GM12892 (cell line): ENCODE measurements at places on chromosomes 3 and 15.

- no peak for DNase-seq
Measured at GRCh38 chr3:78273326-78273725, 1233.4 kb downstream of the ROBO2 start.

- no peak for DNase-seq
Measured at GRCh38 chr3:192371870-192372400, 355.4 kb downstream of the FGF12 start.

- no peak for DNase-seq
Measured at GRCh38 chr3:195028877-195029606, 241.9 kb downstream of the XXYLT1 start.

- no peak for DNase-seq
Measured at GRCh38 chr3:69066121-69066520, 14.0 kb upstream of the TMF1 start.

GRCh38 chr3:67381667-67382272, 272.6 kb downstream of the SUCLG2 start:
- no peak for DNase-seq

GRCh38 chr15:64521726-64522164, 61.4 kb downstream of the ZNF609 start:
- no peak for DNase-seq

DNA sequence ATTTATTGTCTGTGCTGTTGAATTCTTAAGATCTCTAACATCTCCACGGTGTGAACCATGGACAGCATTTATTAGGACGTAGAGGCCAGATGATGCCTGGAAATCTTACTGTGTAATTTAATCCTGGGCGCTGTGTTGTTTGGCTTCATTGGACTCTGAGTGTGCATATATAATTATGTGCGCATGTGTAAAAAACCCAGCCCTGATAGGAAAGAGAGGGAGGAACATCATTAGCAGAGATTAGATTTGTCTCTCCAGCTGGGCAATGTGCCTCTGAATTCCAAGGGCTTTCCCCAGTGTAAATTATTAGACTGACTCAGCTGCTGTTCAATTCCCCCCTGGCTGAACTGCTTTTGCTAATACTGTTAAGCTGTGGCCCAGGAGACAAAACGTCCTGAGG, 39.6 kb downstream of the MAP3K13 start:
- DNase-seq = no peak

DNA sequence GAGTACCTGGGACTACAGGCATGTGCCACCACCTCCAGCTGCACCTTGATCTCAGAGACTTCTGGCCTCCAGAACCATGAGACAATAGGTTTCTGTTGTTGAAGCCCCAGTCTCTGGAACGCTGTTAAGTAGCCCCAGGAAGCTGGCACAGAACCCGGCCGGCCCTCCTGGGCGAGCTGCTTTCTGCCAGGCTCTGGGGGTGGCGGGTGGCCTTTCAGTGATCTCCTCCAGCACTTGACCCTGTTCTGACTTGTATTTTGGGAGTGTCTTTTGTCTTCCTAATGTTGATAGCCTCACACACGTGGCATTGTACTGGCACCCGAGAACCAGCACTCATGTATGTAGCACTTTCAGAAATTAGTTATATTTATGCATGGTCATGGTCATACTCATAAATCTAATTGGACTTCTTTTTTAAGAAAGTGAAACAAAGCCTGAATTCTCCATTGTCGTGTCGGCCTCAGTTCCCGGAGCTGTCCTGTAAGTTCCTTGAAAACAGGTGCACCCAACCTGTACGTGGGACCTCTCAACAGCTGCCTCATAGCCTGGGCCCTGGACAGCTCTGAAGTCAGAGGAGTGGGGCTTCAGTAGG, 74.0 kb downstream of the TFRC start:
- no peak for DNase-seq

GRCh38 chr3:188212308-188212969, 58.5 kb downstream of the LPP start:
- no peak for DNase-seq

GRCh38 chr3:142898346-142899213, 9.7 kb upstream of the PCOLCE2 start:
- no peak for DNase-seq

GRCh38 chr3:185693985-185694653, 108.0 kb downstream of the SENP2 start:
- no peak for DNase-seq

DNA sequence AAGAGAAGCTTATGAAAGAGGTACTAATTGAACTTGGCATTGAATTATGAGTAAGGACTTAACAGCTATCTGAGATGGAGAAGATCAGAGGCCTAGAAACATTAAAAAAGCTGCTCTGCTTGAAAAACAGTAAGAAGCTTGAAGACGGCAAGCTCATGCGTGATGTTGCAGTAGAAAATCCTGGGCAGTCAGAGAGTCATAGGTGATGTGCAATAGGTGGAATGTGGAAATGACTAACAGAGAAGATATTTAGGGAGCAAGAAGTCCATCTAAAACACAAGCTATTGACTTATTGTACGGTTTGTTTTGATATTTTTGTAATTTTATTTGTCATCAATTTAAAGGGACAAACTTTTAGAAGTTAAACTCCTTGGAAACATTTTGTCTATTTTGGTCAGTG, 1101.4 kb downstream of the ROBO2 start:
- no peak for DNase-seq

- DNase-seq = no peak
Measured at GRCh38 chr3:188403404-188403803, 249.4 kb downstream of the LPP start.

- no peak for DNase-seq
Measured at GRCh38 chr3:115042351-115042750, 104.7 kb downstream of the ZBTB20 start.

- no peak for DNase-seq
Measured at GRCh38 chr3:195768831-195769303, 42.9 kb downstream of the MUC4 start.

DNA sequence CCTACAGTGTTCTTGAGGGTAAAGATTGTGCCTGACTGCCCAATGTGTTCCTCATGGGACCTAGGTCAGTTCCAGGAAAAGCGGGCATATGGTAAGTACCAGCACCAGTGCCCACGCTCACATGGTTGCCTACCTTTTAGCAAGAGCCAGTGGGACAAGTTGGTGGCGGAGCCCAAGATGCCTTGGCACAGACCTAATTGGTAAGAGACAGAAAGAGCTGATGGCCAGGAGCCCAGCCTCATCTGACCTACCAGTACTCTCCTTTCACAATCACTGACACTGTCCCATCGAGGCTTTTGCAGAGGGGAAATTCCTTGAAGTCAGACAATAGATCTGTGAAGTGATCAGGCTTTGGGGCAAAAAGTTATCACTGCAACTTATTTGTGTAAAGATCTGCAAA, 98.4 kb upstream of the BCL6 start:
- DNase-seq = no peak

- DNase-seq = no peak
Measured at GRCh38 chr3:151276038-151276686, 2.2 kb downstream of the P2RY14 start.

DNA sequence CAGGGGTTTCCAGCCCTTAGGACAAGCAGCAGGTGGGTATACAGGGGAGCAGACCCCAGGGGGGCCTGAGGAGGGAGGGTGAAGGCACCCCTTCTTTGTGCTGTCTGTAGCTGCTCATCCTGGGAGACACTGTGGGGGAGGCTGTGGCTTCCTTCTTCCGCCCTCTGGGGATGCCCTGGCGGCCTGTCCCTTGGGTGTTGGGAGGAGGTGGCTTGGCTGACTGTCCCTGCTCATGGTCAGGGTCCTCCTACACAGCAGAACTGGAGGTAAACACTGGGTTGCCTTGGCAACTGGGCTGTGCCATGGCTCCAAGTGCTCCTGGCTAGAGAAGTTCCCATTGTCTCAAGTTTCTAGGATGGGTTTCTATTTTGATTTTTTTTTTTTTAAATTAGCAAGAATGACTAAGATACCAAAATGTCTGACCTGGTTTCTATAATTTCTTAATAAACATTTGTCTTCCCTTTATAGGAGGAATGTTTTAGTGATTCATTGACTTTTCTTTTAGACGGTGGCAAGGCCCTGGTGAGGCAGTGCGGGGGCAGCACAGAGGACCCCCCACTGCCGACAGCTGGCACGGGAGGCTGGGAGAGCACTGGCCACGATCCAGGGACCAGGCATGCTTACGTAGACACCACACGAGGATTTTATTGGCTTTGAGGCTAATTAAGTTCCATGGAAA, 12.4 kb downstream of the KLF13 start:
- DNase-seq = no peak

GRCh38 chr3:4235690-4236089, 67.5 kb upstream of the SETMAR start:
- no peak for DNase-seq

DNA sequence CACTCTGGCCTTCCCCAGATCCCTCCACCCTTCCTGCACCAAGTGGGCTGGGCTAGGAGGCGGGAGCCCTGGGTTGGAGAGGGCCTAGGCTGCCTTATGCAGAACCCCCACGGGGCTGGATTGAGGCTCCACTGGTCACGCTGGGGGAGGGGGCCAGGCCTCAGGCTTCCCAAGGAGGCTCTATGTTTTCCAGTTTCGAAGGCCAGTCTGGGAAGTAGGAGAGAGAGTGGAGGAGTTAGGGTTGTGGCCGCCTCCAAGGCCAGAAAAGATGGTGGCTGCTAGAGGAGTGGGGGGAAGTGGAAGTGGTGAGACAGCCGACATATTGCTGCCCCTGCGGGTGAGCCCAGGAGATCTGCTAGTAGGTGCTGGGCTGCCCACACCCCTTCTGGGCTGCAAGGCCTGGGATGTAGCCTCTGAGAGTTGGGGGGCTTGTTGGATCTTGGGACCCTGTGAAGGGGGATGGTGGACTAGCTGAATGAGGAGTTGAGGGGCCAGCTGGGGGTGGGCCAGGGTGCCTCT, 1.2 kb downstream of the GNAI2 start:
- no peak for DNase-seq

DNA sequence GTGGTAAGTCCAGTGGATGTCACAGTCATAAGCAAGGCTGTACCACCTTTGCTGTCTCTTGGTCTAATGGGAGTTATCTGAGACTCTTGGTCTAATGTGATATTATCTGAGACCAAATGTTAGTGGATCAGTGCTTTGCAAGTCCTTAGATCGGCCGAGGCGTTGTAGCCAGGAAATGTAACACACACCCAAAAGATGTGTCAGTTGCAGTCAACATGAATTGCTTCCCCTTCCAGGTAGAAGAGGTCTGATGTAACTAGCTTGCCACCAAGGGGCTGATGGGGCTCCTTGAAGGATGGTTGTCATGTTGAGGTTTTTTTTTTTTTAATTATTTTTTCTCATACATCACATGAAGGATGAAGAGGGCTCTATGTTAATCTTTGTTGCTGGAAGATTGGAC, 45.4 kb upstream of the RAF1 start:
- no peak for DNase-seq

DNA sequence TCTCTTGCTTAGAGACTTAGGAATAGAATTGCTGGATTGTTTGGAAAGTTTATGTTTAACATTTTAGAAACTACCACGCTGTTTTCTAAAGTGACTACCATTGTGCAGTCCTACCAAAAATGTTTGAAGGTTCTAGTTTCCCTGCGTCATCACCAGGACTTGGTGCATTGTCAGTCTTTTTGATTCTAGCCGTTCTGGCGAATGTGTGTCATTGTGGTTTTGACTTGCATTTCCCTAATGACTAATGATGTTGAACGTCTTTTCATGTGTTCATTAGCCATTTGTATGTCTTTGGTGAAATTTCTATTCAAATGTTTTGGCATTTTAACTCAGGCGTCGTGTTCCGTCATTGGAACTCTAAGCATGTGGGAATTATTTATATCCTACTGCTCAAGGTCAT, 58.0 kb downstream of the CHD2 start:
- DNase-seq = no peak

- no peak for DNase-seq
Measured at GRCh38 chr15:39474657-39475056, 106.2 kb upstream of the THBS1 start.

GRCh38 chr3:148373961-148374360, 323.7 kb upstream of the AGTR1 start:
- DNase-seq = no peak

GRCh38 chr3:158539414-158540014, 31.5 kb upstream of the MLF1 start:
- DNase-seq = no peak

- no peak for DNase-seq
Measured at GRCh38 chr3:120350401-120350941, 1.3 kb upstream of the LRRC58 start.

DNA sequence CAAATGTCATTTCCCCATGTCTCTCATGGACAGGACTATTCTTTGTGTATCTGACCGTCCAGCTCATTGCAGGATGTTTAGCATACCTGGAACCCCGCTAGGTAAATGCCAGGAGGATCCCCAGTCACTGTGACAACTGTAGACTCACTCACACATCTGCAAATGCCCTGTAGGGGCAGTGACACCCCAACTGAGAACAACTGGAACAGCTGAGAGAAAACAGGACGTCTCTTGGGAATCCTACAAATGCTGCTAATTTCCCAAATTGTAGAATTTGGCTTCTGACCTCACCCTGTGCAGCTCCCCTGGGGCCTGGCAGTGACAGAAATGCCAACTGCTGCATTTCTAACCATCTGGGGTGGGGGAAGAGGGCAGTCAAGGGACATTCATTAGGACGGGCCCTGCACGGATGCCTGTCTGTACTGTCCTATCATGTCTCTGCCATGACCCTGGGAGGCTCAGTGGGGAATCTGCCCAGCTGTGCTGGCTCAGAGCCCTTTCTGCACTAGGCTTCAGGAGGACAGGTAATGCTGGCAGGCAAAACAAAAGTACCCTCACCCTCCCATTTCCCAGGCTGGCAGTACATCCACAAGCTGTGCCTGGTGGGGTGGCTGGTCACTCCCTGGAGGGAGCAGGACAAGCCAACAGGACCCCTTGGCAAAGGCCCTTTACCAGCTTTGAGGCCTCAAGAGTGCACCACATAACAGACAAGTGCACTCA, 30.4 kb downstream of the RAB6B start:
- no peak for DNase-seq

GRCh38 chr15:58520464-58520863, 88.7 kb downstream of the LIPC start:
- no peak for DNase-seq

DNA sequence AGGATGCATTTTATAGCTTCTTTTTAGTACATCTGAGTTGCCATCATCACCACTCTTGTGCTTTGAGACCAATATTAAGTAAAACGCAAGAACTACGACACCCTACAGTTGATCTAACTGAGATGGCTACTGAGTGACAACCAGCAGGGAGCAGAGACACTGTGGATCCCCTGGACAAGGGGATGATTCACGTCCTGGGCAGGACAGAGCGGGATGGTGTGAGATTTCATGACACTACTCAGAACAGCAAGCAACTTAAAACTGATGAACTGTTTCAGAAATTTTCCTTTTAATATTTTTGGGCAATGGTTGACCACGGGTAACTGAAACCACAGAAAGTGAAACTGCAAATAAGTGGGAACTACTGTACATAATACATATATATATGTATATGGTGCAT, 299.2 kb downstream of the ADAMTS17 start:
- no peak for DNase-seq
